ENCODE measurements at places on chromosomes 2 and 18. TPM values are rescaled to one million over a fixed set of nuclear protein-coding genes. Genes with fewer than 3 reads are reported as not detected.

Gene LAMA1
- 0.48 TPM for total RNA-seq

Gene COPS9
- 250 TPM for total RNA-seq

Gene EFHD1
- 52.8 TPM for total RNA-seq

Gene POU3F3
- 3.4 TPM for total RNA-seq

Measured in breast epithelium (tissue), 4 donors.